ENCODE measurements at places on chromosomes 2 and 18. TPM values are rescaled to one million over a fixed set of nuclear protein-coding genes. Genes with fewer than 3 reads are reported as not detected.

The CHRNG gene
- 0.55 TPM for polyA plus RNA-seq

The PID1 gene
- 7.4 TPM for polyA plus RNA-seq

DNA sequence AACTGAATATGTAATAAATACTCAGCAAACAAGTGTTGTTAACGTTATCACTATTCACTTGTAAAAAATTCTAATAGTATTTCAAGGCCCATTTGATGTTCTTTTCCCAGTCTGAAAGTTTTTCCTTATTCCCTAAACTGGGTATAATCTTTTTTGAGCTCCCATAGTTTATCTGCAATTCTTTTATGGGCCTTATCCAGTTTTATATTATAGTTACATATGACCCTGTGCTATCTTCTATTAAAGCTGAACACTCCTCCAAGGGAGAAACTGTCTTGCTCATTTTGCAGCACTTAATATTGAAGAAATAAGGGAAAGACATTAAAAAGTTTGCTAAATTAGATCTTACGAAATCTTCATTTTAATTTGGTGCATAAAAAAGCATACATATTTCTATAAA is 13.9 kb downstream of the PELI1 start:
- DNase-seq = no peak

- DNase-seq = no peak
These were observed 336.5 kb upstream of the SLC39A10 start for GRCh38 chr2:195320413-195320973.

GRCh38 chr18:37274309-37275236 is 291.0 kb downstream of the CELF4 start:
- DNase-seq = no peak

GRCh38 chr2:98471402-98472131 is 26.9 kb downstream of the INPP4A start:
- no peak for DNase-seq
